ENCODE measurements at places on chromosomes 12 and 14.

- DNase-seq = no peak
These were observed 28.9 kb upstream of the LTA4H start for GRCh38 chr12:96064271-96064670.

DNA sequence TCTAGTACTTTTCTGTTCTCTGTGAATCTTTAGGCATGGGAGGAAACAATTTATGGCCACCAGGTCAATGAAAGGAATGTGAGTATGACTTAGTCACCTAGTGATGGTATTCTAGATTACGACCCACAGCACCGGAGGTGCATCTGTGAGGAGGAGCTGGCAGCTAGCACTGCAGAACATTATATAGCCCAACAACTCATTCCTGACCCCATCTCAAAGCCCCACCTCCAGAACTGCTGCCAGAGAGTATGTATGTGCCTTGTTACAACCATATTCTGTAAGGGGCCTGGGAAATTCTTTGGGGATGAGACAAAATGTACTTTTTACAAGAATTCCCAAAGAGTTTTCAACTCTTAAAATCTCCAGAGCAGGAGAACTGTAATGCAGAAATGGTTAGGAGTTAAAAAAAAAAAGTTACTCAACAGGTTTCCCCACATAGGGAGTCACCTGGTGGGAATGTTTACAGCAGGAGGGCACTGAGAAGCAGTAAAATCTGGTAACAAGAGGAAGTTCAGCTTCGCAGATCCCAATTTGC lies 34.9 kb upstream of the CERS5 start:
- DNase-seq = peak; percentile 96

DNA sequence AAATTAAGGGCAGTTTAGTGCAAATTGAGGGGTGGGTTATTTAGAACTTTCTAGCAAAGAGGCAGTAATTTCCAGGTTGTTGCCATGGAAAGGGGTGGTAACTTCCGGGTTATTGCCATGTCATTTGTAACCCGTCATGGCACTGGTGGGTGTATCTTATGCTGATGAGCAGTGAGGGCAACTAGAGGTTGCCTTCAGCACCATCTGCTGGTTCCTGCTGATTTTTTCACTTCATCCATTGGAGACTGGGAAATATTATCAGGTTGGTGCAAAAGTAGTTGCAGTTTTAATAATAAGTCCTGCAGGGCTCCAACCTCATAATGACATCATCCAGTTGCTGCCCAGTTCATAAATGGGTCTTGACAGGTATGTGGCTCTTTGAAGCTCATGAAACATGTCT lies 24.4 kb upstream of the SERPINA4 start:
- no peak for DNase-seq

DNA sequence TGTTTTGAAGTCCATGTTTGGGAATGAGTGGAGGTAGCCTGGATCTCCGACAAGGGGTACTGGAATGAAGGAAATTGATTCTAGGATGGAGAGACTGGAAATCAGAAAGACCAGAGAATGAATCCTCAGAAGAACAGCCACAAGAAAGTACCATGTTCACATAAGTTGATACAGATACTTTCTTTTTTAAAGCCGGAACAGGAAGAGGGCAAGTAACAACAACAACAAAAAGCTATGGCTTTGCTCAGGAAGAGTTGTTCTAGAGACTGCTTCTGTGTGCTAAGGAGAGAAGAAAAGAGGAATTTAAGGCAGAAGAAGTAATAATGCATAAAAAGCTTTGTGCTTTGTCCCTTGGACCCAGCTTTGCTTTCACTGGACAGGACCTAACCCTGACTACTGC lies 6.2 kb downstream of the TC2N start:
- DNase-seq = no peak

GRCh38 chr12:124636138-124636978 lies 68.9 kb upstream of the NCOR2 start:
- DNase-seq = peak; percentile 46

Measured in IMR-90 (cell line).